ENCODE measurements at places on chromosomes 2 and 18. TPM values are rescaled to one million over a fixed set of nuclear protein-coding genes. Genes with fewer than 3 reads are reported as not detected.

Gene ABCG8
- not detected for total RNA-seq

Gene TEKT4
- total RNA-seq: not detected

Gene CYRIA
- total RNA-seq: 1.5 TPM

Gene COBLL1
- total RNA-seq: 3.6 TPM

Gene G6PC2
- total RNA-seq: not detected

Gene AFTPH
- total RNA-seq: 27.7 TPM

Gene ASB18
- total RNA-seq: not detected

Gene RAD51AP2
- total RNA-seq: not detected

Gene IHH
- under 0.01 TPM for total RNA-seq

Gene HOXD4
- total RNA-seq: 0.06 TPM

Gene WDR54
- 32.9 TPM for total RNA-seq

Gene ARHGAP28
- total RNA-seq: 5.1 TPM

Gene CCDC142
- total RNA-seq: 15.9 TPM

Gene KLHL30
- 1.6 TPM for total RNA-seq

Gene ERBB4
- 7.7 TPM for total RNA-seq

Gene SULT1C2
- total RNA-seq: not detected

Gene SERPINB10
- total RNA-seq: 0.13 TPM

Gene UBXN2A
- total RNA-seq: 11.4 TPM

Gene NT5C1B
- not detected for total RNA-seq

Gene MLPH
- 2.4 TPM for total RNA-seq

Gene HOXD11
- not detected for total RNA-seq

Gene CRYBA2
- total RNA-seq: not detected

Gene CABYR
- total RNA-seq: 1.5 TPM

Gene SP110
- total RNA-seq: 7.5 TPM

Gene RFX8
- 20.3 TPM for total RNA-seq

Gene UGT1A3
- total RNA-seq: not detected

Gene GAL3ST2
- not detected for total RNA-seq

Gene CCDC74A
- total RNA-seq: 7.3 TPM

Gene TIGD1
- 2.5 TPM for total RNA-seq

Gene SLC40A1
- total RNA-seq: 22.6 TPM

Gene RIT2
- total RNA-seq: not detected

Gene RNF152
- 89.0 TPM for total RNA-seq

Gene MEP1B
- not detected for total RNA-seq

Gene TTC31
- total RNA-seq: 9.4 TPM

Gene C2orf78
- total RNA-seq: not detected

Gene POMC
- 1.3 TPM for total RNA-seq

Gene CEBPZOS
- total RNA-seq: 12.9 TPM

Gene MGAT5
- total RNA-seq: 28.5 TPM

Gene UGT1A10
- not detected for total RNA-seq

Gene HOXD12
- total RNA-seq: not detected

Gene COLEC12
- 24.0 TPM for total RNA-seq

Gene CLIP4
- 45.3 TPM for total RNA-seq

Gene MAP3K20
- 32.8 TPM for total RNA-seq

Gene EVX2
- total RNA-seq: not detected

Gene SP140L
- total RNA-seq: 10.3 TPM

All from aortic smooth muscle cell (primary cell).